Occipital lobe (tissue), 3 donors: ENCODE measurements at places on chromosomes 11 and 22. TPM values are rescaled to one million over a fixed set of nuclear protein-coding genes. Genes with fewer than 3 reads are reported as not detected.

DNA sequence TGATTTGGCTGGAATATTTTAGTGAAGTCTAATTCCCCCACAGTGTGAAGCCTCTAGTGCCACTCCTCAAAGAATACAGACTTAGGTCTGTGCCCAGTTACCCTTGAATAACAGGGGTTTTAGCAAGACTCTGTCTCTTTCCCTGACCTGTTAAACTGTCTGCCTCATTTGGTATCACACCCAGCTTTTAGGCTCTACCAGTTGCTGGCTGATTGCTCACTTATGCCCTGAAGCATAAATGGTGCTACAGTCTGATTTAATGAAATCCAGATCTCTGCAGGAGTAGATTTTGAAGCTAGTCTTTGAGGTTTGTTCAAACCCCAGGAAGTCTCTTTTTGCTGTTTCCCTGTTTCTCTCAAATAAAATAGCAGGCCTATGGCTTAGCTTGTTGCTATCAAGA, 45.2 kb upstream of the LIPT2 start:
- no peak for DNase-seq

DNA sequence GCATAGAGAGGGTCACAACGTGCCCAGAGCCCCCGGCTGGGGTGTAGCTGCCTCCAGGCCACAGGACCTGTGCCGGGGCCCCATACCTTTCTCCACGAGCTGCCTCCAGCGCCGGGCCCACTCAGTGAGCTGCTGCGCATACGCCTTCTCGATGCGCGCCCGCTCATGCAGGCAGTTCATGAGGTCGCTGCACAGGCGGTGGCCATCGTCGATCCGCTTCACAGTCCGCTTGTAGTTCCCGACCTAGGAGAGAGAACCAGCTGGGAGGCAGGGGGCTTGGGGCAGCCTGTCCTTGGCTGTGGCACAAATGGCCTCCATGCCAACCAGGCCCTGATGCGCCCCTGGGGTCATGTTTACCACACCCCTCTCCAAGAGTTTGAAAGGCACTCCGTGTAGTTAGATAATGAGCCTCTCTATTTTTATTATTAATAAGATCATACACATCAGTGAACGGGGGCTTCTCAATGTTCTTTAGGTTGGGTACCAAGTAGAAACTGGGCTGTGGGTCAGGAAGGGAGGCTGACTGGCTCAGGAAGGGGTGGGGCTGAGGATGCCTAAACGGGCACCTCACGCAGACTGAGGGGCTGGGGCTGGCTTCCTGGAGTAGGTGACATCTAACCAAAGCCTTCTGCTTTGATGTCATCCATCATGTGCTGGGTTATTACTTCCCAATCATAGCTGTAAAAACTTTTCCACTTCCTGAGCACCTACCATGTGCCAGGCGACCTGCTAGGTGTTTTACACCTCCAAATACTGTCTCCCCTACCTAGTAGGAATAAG, 36.5 kb upstream of the ARFGAP3 start:
- no peak for DNase-seq

- DNase-seq, result no peak
These were observed 72.4 kb upstream of the BIRC3 start for GRCh38 chr11:102244681-102245409.

- no peak for DNase-seq
These were observed 375.6 kb downstream of the LARGE1 start for GRCh38 chr22:33544707-33545106.

GRCh38 chr11:57552479-57552878, 15.0 kb downstream of the UBE2L6 start:
- no peak for DNase-seq

GRCh38 chr22:37563153-37564081, 3.1 kb downstream of the CDC42EP1 start:
- peak; percentile 72 for DNase-seq

- DNase-seq, result no peak
These were observed 377.1 kb upstream of the ISX start for GRCh38 chr22:34688825-34689224.

DNA sequence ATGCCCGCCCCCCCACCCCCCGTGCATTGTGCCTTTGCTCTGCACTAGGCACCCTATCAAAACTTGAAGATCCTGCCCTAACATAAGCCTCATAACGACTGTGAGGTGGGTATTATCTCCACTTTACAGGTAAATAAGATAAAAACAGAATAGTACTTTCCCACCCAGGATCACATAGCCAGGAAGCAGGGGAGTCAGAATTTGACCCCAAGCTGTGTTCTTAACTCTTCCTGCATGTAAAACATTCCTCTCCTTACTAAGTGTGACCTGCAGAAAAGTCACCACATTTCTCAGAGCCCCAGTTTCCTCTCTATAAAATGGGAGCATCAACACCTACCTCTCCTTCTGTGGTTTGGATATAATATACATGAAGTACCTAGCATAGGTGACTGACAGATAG, 18.2 kb upstream of the ANKK1 start:
- DNase-seq, result no peak

DNA sequence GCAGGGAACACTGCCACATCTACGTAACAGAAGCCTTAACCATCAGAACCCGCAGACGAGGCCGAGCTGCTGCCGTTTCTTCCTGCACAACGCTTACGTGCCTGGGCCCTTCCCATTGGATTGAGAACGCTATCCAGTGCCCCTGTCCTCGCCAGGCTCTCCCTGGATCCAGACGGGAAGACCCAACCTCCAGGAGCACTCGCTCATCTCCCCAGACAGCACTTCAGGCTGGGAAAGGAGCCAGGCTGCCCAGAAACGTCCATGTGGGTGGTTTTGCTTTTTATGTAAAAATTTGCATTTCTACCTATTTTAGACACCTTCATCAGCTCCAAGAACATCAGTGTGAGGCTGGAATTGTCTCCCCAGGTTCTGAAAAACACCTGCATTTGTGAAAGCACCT, 7.3 kb upstream of the CRYBB3 start:
- DNase-seq, result peak; percentile 31

DNA sequence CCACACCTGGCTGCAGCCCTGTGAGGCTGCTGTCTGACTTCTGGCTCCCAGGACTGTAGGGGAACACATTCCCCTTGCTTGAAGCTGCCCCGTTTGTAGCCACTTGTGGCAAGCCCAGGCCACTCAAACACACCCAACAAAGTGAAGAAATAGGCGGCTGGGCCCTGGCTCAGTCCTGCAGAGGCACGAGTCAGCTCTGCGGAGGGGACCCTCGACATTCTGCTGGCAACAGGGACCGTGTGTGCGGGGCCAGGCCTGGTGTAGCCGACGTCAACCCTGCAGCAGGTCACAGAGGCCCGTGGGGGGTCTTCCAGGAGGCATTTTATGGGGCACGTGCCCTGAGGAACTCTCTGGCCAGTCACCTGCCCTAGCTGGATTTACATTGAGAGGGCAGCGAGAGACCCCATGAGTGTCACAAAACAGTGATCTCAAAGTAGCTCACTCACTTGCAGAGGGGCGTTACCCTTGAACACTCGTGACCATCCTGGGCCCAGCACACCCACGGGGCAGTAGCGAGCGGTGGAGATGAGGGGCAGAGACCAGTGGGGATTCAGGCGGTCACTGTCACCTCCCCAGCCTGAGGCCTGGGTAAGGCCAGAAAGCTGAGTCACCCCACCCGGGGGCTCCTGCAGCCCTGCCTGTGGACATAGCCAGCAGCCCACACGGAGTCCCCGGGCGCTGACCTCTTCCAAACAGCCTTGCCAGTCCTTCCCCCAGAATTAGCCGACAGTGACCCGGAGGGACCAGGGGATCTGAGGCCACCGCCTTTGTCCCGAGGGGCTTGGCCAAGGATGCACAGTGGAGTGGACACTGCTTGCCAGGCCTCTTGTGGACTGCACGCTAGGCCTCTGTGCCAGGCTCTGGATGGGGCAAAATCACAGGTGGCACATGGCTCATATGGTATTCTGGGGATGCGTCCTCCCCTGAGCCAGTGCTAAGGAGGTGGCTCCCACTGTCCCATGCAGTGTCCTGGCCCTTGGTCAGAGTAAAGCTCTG, 139.5 kb downstream of the CTTN start:
- DNase-seq, result no peak

IL17REL gene
- not detected for total RNA-seq

FOSL1 gene
- not detected for total RNA-seq

CCDC179 gene
- not detected for total RNA-seq

ATG13 gene
- 54.3 TPM for total RNA-seq

DNA sequence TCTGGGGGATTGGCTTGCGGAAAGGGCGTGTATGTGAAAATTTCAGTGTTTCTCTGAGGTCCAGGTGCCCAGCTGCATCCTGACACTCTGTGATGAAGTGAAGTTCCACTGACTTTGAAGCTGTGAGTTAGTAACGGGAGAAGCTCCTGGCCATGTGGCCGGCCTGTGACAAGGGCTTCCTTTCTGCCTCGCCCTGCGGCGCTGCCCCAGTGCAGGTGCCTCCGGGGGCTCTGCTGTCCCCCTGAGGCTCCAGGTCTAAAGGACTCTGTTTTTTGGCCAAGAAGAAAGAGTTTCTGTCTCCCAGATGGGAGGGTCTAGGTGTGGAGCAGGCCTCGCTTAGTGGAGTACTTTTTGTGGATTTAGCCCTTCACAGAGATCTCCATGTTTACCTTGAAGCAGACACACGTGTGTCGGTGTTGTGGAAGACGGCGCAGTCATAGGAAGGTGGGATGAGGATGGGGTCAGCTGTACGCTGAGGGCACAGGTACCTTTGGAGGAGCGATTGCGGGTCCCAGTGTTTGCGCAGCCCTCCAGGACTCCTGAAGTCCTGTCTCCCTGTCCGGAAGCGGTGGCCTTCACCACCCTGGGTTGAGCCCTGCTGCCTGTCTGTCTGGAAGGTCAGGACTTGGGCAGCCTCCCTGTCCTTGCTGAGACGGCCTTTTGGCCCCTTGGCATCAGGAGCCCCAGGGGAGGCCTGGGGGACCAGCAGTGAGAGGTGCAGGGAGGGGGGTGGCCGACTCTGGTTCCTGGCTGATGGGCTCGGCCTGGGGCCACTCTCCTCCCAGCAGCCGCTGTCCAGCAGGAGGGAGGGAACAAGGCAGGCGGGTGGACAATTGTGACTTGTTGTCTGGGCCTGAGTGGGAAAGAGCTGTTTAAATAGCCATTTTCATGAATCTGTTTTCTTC, 1249.3 kb downstream of the BRD1 start:
- no peak for DNase-seq

DNA sequence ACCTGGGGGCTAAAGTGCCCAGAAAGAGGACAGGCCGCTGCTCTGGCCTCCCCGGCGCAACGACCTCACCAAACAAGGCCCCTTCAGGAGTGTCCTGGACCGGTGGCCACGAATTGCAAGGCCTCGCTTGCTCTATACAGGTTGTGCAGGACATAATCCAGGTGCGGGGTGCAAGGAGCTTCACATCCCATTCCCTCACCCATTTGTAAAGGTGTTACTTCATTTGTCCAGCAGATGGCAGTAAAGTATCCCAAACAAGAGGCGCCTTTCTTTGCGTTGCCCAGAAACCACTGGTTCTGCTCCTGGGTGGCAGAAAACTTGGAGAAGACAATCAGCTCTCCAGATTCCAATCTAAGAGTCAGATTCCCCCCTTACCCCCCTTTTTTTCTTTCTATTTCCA, 35.9 kb upstream of the PRDM11 start:
- no peak for DNase-seq

- DNase-seq, result no peak
These were observed 12.7 kb upstream of the POLD3 start for GRCh38 chr11:74579577-74580270.

- no peak for DNase-seq
These were observed 145.9 kb downstream of the CTTN start for GRCh38 chr11:70544067-70544773.

DNA sequence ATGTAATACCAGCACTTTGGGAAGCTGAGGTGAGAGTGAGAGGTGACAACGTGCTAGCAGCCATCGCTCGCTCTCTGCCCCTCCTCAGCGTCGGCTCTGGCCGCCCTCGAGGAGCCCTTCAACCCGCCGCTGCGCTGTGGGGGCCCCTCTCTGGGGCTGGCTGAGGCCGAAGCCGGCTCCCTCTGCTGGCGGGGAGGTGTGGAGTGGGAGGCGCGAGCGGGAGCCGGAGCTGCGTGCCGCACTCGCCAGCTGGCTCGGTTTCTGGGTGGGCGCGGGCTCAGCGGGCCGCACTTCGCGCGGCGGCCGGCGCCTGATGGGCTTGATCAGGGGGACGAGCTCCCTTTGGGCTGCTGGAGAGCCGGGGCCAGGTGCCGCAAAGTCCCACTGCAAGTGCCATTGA, 98.9 kb upstream of the UBASH3B start:
- no peak for DNase-seq

SLN gene
- 8.3 TPM for total RNA-seq

DNA sequence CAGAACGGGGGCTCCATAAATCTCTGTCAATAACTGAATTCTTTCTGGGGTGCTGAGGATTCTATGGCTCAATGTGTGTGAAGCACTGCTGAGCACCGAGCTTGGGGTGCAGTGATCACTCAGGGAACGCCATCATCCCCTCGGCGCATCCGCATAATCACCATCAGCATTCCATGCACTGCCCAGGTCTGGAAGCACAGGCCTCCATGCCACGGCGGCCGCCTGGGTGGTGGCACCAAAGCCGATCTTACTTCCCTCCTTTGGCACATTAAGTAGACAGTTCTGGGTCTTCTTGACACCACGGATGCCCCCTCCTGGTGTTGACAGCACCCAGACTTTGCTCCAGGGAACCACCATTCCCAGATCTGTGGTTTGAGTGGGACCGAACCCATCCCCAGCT, 15.6 kb downstream of the LTO1 start:
- DNase-seq, result no peak

DNA sequence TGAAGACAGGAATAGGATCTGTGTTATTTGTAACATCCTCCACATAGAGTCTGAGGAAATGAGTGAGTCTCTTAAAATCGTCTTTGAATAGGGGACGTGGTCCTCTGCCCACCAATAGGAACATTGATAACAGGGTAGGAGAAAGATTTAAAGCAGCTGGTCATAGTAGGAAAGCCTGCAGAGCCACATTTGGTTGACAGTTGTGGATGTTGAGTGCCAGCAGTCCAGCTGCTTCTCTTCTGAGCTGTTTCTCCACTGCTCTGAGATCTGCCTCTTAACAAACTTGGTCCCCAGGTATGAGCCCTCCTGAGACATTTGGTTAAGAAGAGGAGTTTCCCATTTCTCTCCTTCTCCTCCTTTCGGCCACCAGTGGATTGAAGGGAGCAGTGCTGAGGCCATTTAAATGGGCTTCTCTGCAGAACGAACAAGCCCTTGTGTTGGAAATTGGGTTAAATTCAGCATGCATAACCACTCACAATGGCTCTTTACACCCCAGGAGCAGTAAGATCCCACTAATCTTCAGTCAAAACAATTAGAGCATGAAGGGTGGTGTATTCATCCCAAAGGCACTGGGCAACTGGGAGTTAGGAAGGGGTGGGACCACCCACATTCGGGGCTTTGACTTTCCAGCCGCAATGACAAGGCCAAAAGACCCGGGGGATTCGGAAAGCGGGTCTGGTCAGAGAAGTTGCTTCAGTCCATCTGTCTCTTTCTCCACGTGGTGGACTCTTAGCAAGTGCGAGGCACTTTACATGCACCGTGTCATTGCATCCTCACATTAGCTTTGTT, 32.3 kb downstream of the MIAT start:
- DNase-seq, result no peak

MSANTD2 gene
- total RNA-seq, result 18.9 TPM

TMEM123 gene
- 101 TPM for total RNA-seq

ELF5 gene
- total RNA-seq, result not detected

ROBO4 gene
- total RNA-seq, result 3.6 TPM

CACNA1I gene
- total RNA-seq, result 6.7 TPM

ZP1 gene
- not detected for total RNA-seq

KRTAP5-11 gene
- not detected for total RNA-seq

- no peak for DNase-seq
These were observed 9.0 kb downstream of the PKNOX2 start for GRCh38 chr11:125173556-125173955.

CYP2D6 gene
- 1.7 TPM for total RNA-seq

GRCh38 chr22:21996175-21996720, 13.7 kb upstream of the TOP3B start:
- DNase-seq, result no peak

KCNJ11 gene
- 11.4 TPM for total RNA-seq

OR51B4 gene
- 0.31 TPM for total RNA-seq
